ENCODE measurements at places on chromosomes 5 and 9.

DNA sequence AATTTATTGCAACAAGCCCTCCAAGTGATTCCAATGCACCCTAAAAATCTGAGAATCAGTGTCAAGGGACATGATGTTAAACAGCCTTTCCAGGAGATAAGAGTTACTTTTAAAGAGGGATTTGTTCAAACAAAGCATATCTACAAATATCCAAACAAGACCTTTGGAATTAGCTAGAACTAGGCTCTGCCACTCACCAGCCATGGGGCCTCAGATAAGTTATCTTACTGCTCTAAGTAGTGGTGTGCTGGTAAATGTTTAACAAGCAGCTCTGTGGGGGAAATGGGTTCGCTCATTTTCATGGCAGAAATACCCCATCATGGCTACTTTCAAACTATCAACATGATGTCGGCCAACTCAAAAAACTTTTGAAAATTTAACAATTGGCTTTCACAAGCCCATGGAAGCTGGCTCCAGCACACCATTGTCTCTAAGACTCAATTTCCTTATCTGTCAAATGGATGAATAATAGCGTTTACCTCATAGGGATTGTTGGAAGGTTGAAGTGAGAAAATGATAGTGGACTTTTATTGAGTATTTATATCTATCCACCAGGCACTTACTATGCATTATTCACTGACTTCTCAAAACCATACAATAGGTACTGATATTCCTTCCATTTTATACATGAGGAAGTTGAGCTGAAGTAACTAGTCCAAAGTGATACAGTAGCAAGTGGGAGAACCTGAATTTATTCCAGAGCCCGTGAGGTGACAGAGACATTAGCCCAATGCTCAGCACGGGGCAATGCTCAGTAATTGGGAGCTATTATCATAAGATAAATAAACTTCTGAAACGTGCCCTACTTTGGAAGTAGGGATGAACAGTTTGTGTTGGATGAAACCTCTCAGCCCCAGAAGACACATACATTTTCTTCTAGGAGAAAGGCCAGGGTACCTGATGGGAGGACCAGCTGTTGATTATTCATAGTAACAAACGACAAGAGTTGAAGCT is 43.2 kb downstream of the SH3RF2 start:
- DNase-seq: no peak

DNA sequence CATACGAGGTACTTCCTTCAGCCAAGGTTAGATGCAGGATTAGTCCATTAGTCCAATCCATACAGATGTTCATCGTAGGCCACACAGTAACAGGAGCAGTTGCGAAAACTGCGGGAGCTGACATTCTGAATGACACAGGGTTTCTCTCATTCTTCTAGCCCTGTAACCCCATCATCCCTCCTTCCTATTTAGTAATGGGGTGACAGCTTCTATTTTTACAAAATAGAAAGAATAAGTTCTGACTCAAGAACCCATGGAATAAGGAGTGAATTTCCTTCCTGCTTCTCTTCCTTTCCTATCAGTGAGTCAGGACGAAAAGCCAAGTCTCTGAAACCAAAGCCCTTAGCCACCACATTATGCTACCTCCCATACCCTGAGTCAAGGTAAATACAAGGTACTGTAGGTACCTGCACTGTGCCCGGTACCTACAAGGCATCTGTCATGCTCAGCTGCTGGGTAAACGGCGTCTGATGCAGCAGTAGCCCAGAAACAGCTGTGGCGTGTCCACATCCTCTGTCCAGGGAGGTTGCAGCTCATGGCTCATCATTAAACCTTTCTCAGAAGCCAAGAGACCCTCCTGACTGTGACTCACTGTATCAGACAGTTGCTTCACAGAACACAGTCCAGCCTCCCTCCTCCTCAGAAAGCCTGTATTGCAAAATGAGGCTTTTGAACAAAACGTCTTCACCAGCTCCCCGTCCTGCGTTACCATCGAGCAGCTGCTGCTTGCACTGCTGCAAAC is 84.2 kb downstream of the ESM1 start:
- no peak for DNase-seq

DNA sequence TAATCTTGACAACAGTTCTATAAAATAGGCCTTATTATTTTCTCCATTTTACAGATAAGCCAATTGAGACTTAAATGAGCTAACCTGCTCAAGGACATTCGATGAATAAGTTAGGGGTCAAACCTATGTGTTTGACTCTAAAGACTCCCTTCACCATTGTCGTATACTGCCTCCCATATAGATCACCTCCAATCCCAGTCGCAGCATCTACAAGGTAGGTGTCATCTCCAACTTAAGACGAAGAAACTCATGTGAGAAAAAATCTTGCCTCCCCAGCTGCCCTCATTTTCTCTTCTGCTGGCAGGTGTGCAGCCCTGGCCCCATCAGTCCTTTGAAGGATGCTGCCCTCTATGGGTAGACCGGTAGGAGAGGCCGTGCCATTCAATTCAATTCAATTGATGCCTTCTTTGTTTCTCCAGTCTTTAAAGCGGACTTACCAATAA is 75.2 kb upstream of the SMARCA2 start:
- DNase-seq: peak; percentile 19

- no peak for DNase-seq
Measured at GRCh38 chr9:18472841-18473251, 1.1 kb upstream of the ADAMTSL1 start.

DNA sequence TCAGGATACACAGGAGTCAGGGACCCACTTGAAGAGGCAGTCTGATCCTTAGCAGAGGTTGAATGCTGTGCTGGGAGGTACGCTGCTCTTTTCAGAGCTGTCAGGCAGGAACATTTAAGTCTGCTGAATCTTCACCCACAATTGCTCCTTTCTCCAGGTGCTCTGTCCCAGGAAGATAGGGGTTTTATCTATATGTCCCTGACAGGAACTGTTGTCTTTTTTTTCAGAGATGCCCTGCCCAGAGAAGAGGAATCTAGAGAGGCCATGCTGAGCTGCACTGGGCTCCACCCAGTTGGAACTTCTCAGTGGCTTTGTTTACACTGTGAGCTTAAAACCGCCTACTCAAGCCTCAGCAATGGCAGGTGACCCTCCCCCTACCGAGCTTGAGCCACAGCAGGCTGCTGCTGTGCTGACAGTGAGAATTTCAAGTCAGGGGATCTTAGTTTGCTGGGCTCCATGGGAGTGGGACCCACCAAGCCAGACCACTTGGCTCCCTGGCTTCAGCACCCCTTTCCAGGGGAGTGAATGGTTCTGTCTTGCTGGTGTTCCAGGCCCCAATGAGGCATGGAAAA is 169.0 kb downstream of the FBXL17 start:
- no peak for DNase-seq

DNA sequence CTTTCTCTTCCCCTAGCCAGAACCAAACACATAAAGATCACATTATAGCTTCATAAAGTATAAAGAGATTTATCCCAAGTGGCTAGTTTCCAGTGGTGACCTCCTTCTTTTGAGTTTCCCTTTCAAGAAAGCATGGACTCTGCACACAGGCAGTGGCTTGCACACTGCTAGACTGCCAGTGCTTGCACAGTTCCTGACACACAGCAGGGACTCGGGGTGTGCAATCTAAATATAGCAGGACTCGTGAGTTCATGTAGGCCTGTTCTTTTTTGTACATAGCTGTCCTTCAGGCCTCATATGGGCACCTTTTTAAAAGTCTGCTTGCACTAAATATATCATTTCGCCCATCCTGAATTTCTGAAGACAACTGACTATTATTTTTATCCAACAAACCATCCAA is 308.6 kb downstream of the FBXL7 start:
- DNase-seq: no peak

DNA sequence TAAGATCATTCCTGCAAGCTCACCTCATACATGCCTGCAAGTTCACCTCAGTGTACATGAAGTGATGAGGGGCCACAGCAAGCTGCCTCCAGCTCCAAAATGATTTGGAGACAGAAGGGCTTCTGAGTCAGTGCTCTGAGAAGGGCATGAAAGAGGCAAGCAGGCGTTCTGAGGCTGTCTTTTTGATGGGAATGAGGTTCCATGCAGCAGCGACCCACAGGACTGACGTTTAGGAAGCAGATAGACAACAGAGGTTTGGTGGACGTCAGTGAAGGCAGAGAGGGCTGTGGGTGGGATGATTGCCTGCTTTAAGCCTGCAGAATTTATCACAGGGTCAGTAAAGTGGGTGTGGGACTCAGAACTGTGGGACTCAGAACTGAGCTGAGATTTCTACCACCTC is 8.9 kb upstream of the SMIM32 start:
- DNase-seq: no peak

- no peak for DNase-seq
Measured at GRCh38 chr9:21903380-21903965, 90.7 kb downstream of the CDKN2A start.

DNA sequence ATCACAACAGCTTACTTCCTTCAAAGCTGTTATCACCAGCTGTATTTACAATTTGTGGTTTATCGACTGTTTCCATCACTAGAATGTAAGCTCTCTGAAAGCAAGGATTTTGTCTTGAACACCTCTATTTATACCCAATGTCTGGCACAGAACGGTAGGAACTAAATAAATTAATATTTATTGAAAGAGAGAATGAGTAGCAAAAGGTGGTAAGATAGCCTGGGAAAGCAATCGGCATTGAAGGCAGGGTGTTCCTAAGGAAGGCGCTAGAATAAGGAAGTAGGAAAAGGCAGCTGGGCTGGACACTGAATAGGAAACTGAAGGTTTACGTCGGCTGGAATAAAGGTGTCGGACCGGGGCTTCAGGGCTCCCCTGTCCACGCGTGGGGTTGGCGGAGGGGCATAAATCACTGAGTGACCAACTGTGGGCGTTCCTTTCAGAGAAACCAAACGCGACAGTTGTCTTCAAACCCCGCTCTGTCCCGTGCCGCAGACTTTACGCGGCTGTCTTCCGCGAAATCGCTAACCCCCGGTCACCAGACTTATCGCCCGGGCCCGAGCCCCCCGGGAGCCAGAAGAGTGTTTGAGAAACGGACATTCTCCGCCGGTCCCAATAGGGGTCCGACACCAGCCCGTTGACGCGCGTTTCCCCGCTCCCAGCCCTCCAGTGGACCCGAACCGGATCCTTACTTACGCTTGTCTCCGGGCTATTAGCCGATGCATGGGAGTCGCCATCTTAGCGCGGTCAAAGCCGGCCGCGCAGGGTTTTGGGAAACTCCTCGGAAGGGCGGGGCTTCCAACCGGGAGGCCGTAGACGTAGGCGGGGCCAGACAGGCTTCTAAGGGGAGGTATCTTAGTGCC is at the start of gene ZCCHC10:
ZCCHC10 (minus strand) TSS at position 746 of the 860 bp plus-strand sequence; CDS start at position 734, 12 bp downstream.
- DNase-seq: peak; percentile 86

- DNase-seq: no peak
Measured at GRCh38 chr5:173001229-173001841, 17.8 kb downstream of the ATP6V0E1 start.

DNA sequence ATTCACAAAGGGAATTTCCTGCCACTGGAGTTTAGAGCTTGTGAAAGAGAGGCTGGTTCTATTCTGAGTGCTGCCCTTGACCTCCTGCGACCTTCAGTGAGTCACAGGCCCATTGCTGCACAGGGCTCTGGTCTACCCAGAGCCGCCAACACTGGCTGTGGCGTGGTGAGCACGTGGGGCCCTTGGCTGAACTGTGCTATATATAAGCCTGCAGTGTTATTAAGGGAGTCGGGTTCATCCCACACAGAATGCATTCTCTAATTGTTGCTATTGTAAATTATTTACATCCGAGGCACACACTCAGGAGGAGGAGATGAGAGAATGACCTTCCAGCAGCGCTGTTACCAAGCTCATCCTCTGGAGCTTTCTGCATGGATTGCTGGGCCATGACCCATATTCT is 47.1 kb downstream of the BRINP1 start:
- DNase-seq: no peak

DNA sequence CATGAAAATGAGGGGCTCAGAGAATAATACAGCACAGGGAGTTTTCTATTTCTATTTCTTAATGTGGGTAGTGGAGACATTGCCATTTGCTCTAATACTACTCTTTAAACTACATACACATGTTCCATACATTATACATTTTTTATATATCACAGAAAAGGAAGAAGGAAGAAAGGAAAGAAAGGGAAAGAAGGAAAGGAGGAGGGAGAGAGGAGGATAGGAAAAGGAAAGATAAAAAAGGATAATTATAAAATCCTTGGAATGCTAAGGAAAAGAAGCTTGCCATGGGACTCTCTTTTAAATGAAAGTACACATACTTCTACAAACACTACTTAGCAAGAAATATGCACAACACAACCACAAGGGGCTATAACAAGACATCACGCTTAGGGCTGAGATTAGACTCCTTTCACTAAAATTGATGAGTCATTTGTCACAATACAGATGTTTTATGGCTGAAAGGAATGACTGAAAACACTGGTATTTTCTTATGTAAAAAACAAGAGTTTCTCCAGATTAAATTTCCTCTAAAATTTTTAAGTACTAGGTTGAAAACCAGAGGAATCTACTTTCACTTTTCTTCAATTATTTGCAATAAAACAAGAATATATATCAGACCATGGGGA is 219.8 kb downstream of the ARL15 start:
- no peak for DNase-seq

DNA sequence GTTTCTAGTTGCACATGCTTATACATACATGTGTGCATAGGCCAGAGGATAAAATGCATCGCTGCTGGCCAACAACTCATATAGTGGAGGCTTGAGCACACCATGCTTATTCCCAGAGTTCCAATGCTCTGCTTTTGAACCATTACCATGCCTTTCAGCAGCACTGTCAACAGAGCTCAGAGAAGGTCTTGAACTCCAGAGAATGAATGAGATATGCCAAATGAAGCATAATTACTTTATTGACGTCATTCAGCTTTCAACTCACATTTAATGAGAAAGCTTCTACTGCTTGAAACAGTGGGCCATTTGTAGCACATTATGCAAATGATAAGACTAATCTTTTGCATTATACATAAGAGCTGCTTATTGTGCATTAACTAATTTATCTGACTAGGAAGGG is 765.3 kb upstream of the GRAMD2B start:
- DNase-seq: no peak

DNA sequence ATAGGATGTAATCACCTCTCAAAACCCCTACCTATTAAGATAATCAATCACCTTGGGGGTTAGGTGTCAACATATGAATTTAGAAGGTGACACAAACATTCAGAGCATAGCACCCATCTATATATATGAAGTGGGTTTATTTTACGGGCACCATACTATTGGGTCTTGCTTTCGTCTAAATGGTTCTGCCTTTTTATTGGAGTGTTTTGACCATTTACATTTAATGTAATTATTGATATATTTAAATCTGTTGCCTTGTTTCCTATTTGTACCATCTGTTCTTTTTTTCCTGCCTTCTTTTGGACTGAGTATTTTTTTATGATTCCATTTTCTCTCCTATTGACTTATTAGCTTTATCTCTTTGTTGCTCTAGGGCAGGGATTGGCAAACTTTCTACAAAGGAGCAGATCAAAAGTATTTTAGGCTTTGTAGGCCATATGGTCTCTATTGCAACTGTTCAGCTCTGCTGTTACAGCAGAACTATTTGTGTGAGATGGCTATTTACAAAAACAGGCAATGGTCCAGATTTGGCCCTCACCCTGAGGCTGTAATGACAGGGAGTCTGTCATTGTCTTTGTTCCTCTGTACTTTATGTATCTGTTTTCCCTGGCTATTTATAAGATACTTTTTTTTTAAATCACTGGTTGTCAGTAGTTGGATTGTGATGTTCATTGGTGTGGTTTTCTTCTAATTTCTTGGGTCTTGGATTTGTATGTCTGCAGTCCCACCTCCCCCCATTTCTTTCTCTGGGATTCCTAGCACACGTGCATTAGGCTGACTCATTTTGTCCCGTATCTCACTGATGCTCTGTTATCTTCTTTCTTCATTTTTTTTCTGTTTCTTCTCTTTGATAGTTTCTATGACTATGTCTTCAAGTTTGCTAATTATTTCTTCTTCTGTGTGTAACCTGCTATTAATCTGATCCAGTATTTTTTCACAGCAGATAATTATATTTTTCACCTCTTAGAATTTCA is 127.1 kb downstream of the DAB2IP start:
- DNase-seq: no peak

All from central memory CD4-positive, alpha-beta T cell (primary cell).